Esophagus muscularis mucosa (tissue), 4 donors: ENCODE measurements at places on chromosomes 6 and 20. TPM values are rescaled to one million over a fixed set of nuclear protein-coding genes. Genes with fewer than 3 reads are reported as not detected.

GRCh38 chr6:13712599-13712898, 914 bp upstream of the RANBP9 start:
- DNase-seq: no peak

DNA sequence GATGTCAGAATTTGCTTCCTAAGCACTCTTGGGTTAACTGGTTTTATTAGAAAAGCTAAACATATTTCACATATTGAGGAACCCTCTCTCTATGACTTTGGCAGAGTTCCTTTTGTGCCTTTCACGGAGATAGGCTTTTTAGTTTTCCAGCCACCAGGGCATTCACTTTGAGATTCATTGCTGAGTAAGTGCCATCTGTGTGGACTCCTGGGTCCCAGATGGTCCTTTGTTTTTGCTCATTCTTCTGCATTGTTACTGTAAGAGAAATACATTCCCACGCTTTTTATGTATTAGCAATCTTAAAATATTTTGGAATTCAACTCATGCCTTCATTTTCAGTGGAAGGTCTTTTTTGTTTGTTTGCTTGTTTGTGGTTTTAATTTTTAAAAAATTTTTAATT, 76.3 kb upstream of the PHACTR2 start:
- no peak for DNase-seq

- DNase-seq: peak; percentile 31
Observed at GRCh38 chr6:159390381-159390780, 221.2 kb downstream of the FNDC1 start.

DNA sequence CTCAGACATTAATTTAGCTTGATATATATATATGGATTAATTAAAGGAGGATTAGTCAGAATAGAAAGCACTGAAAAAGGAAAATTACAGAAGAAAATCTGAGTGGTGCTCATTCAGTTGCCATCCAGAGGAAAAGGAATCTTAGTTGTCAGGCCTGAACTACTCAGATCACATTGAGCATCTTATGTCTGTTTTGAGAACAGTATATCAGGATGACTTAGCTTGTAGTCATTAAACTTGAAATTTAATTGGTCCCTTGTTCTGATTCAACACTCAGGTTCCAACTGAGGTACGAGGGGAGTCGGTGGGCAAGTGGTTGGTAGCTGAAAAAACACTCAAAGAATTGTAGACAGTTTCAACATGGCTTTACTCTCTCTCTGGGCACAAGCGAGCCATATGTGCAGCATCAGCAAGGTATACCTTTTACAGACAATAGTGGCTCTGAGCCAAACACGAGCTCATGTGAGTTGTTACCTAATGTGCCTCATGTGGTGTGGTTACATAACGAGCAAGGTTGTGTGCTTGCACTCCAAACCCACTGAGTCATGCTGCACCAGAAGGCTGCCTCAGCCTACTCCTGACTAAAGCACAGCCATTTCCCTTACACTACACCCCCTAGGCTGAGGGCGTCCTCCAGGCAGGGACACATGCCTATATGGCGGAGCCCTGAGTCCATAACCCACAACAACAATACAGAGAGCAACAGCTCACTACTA, 73.0 kb upstream of the HMGN3 start:
- no peak for DNase-seq

Gene MATN4
- 0.17 TPM for total RNA-seq

Gene SIRPD
- total RNA-seq: not detected

Gene CALHM4
- total RNA-seq: not detected

Gene OLIG3
- not detected for total RNA-seq

Gene RAB5IF
- total RNA-seq: 94.8 TPM
